ENCODE measurements at places on chromosomes 4 and X. TPM values are rescaled to one million over a fixed set of nuclear protein-coding genes. Genes with fewer than 3 reads are reported as not detected.

The CLGN gene
- total RNA-seq: 4.9 TPM

The IRS4 gene
- total RNA-seq: not detected

The DCHS2 gene
- total RNA-seq: not detected

The CT45A10 gene
- 0.22 TPM for total RNA-seq

The NR3C2 gene
- total RNA-seq: not detected

The MAD2L1 gene
- 46.8 TPM for total RNA-seq

The CT45A8 gene
- not detected for total RNA-seq

The RENBP gene
- total RNA-seq: 0.19 TPM
